ENCODE measurements at places on chromosomes 2 and 18.

- no peak for DNase-seq
Measured at GRCh38 chr2:168443818-168444217, 12.3 kb upstream of the CERS6 start.

- no peak for DNase-seq
Measured at GRCh38 chr18:52465391-52465790, 125.4 kb downstream of the DCC start.

- DNase-seq, result no peak
Measured at GRCh38 chr2:72425996-72426395, 278.3 kb upstream of the CYP26B1 start.

DNA sequence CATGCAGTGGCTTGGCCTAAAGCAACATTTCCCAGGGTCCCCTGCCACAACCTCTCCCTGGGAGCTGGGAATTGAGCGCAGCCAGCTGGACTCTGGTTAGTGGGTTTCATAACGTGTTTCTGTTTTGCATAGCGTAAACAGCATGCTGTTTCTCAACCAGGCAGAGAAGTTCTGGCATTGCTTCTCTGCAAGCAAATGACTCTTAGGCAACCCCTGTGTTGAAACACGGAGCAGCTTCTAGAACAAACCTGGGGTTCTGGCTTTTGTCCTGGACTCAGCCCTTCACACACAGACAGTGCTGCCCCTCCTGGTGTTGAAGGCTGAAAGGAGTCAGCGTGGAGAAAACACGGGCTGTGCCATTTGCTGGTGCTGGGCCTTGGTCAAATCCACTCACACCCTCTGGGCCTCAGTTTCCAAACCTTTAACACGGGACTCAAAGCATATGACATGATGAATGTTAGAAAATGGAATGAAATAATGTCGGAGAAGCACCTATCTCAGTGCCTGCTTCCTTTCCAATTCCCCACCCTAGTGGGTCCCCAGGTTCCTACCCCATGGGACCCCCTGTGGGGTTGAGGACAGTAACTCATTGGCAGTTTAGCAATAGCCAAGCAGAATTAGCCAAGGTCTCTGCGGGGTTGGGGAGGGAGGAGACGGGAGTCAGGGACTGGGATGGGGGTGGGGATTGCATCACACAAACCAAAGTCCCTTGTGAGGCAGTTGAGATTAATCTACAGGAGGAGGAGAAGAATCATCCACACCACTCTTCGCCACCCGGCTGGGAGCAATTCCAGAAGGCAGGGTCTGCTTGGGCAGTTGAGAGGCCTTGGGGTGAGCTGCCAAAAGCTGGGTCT, 30.2 kb upstream of the IL1R2 start:
- no peak for DNase-seq

DNA sequence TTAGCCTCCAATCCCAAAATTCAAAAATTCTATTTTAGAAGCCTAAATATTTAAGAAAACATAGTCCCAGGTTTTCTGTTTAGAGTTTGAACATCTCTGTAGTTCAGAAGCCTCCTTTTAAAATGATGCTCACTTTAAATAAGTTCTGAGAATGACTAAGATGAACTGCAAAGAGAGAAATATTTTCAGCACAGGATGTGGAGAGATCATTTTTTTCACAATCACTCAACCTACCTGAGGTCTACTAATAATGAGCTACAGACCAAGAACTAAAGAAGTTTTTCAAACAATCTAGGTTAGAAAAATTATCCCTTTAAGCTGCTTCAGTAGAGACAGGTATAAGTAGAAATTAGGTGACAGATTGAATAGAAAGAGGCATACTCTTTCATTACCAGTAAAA, 185.1 kb upstream of the CYP26B1 start:
- no peak for DNase-seq

DNA sequence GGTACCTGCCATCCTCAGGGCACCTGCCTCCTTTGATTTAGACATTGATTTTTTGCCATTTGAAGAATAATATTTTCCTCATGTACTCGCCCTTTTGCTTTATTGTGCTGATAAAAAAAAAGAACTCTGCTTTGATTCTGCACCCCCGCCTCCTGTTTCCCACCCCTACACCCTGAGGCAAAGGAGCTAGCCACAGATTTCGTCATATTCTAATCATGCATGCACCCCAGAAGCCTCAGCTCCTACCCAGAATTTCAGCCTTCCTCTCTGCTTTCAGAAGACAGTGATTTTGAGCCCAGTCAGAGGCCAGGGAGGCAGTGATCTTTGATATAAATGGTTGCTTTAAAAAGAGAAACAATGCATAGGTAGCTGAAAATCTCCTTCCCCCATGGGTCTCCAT, 329.0 kb downstream of the PTPRM start:
- DNase-seq, result no peak

GRCh38 chr2:16653799-16654198, 11.8 kb downstream of the CYRIA start:
- no peak for DNase-seq

DNA sequence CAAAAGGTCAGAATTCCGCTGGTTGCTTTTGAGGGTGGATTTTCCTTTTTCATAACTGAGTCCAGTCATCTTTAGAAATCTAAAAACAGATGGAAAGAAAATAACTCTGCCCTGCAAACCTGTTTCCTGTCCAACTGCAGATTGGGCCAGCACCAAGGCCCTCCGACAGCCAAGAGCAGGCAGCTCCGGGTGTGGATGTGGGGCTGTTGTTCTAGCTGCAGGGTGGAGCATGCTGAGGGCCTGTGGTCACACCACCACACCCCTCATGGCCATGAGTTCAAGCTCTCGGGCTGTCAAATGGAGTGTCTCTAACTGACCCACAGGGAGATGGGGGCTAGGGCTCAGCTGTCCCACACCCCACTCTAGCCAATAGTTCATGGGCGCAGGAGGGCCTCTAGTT, 69.3 kb upstream of the BZW1 start:
- DNase-seq, result no peak

- DNase-seq, result no peak
Measured at GRCh38 chr2:104923665-104924064, 69.8 kb downstream of the POU3F3 start.

DNA sequence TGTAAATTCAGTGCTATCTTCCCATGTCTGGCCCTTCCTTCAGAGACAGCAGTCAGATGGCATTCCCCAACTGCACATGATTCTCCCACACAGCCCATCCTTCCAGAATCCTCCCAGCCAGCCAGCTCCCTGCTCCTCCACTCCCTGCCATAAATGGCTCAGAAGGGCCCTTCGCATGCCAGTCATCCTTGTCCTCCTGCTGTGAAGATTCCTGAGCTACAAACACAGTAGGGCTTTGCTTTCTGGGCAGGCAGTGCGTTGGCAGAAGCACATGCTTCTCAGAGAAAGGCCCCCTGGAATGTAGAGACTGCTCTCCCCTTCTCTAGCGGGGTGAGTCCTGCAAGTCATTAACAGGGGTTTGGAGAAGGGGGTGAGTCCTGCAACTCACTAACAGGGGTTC, 71.9 kb downstream of the TEX51 start:
- no peak for DNase-seq

GRCh38 chr2:133569286-133569830, 1.1 kb upstream of the NCKAP5 start:
- DNase-seq, result no peak

GRCh38 chr2:48134704-48135103, 228.4 kb upstream of the FBXO11 start:
- no peak for DNase-seq

DNA sequence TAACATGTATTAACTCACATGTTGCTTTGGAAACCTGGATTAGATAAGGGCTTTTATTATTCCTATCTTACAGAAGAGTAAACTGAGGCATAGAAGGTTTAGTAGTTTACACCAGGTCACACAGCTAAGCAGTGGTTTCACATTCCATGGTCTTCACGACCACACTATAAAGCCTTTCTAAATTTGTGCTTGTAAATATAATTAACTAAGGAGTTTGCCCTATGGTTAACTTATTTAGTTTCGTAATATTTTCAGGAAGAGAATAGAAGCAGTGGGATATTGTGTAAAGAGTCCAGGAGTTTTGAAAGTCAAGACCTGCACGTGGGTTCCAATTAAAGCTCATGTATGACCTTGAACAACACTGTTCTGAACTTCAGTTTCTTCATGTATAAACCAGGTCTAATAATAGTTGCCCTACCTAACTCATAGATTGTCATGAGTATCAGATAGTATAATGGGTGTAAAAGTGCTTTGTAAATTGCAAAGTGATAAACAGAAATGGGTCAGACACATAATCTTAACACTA, 19.5 kb upstream of the SOS1 start:
- DNase-seq, result no peak

GRCh38 chr2:186126181-186126580, 359.9 kb upstream of the ZC3H15 start:
- no peak for DNase-seq

DNA sequence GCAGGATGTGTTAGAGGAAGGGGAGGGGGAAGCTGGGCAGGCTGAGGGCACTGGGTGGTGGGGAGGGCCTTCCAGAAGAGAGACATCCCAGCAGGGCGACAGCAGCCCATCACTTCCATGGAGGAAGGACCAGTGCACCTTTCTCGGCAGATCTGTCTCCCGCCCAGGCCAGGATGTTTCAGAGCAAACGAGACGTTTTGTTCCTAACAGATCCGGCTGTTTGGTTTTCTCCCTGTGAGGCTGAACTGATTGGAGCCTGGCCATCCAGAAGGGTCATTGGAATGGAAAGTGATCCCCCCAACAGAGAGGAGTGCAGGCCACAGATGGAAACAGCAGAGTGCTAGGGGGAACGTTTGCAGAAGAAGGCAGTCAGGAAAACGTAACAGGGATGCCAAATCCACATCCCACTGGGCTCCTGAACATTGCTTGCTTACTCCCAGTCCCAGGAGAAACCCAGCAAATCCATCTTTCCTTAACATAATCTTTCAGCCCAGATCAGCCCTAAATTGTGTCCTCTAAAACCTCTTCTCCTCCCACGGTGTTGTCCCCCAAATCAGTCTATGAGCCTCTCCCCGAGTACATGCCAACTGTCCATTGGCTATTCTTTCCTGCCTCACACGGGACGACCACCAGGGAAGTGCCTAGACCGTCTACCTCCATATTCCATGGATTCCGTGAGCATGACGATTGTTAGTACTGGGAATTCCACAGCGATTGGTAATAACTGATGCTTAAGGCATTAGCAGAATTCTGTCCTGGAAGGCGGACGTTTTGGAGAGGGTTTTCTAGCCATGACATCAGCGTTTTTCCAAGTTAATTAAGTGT, 126.8 kb downstream of the SEPTIN10 start:
- no peak for DNase-seq

- DNase-seq, result no peak
Measured at GRCh38 chr18:42574871-42575270, 540.6 kb downstream of the RIT2 start.

- DNase-seq, result no peak
Measured at GRCh38 chr18:31581498-31582197, 10.0 kb upstream of the TTR start.

DNA sequence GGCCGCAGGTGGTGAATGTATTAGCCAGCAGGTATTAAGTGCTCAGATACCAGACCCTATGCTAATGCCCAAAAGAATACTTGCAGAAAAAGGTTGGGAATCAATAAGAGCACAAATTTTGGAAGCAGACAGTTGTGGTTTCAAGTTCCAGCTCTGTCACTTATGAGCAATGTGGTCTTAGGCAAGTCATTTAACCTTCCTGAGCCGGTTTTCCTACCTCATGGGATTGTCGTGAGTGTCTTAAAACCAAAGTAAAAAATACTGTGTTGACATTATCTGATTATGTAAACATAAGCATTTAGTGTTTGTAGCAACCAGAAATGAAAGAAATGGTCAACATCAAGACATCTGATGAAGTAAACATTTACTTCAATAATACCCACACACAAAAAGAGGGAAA, 93.0 kb upstream of the CHST9 start:
- DNase-seq, result no peak

- no peak for DNase-seq
Measured at GRCh38 chr2:197453914-197454398, 604 bp downstream of the COQ10B start.

DNA sequence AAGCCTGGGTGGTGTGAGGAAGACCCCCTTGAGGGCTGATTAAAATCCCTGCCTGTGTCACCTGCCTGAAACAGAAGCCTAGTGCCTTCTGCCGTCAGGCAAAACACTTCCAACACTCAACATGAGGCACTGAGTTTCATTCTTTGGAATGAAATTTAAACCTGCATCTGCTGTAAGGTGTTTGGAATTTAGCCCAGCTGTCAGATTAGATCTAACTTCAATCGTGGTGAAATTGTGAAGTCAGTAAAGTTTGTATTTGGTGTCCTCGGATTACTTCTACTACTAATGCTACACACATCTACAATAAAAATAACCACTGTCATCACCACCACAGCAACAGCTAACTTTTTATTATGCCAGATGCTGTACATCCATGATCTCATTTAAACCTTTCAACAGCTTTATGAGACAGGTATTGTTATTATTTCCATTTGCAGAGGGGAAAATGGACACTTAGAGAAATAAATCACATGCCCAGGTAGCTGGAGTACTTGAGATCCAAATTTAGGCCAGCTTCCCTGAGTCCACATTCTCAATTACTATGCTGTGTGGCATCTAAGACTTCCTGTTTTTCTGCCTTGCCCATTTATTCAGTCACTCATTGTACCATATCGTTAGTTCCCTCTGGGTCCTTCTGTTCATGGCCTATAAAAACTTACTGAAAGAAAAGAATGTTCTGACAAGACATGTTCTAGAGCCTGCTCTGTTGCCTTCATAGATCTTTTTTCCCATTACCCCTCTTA, 98.2 kb upstream of the GCFC2 start:
- DNase-seq, result no peak

DNA sequence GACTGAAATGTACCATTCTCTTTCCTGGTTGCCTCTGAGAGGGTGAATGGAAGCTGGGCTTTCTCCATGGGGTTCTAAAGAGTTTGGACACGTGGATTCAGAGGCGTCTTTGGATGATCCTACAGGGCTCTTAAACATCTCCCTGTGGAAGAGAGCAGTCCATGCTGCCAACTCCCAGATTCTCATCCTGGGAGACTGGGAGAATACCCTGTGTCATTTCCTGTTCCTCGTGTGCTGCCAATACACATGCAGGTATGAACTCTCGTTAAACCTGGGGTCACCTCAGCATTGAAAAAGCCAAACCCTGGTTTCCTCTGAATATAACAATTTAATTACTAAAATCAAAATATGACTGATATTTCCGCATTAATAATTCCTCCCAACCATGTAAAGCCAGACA, 73.3 kb upstream of the NT5C1B start:
- DNase-seq, result no peak

DNA sequence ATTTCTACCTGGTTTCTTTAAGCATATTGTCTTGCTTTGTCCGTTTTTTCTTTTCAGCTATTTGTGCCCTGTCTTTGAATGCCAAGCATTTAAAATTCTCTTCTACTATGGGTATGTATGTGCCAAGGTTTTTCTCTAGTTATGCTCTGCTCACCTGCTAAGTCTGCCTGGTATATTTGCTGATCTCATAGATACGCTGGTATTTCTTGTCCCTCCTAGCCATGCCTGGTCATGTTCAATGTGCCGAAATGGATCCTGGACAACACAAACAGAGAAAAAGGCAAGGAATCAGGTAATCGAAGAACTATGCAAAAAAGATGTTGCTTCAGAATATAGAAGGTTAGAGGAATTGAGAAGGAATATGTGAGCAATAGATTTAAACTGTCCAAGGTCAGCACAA, 14.9 kb upstream of the KDM3A start:
- DNase-seq, result no peak
